HepG2 (cell line): ENCODE measurements at places on chromosomes 11 and 22. TPM values are rescaled to one million over a fixed set of nuclear protein-coding genes. Genes with fewer than 3 reads are reported as not detected.

DNA sequence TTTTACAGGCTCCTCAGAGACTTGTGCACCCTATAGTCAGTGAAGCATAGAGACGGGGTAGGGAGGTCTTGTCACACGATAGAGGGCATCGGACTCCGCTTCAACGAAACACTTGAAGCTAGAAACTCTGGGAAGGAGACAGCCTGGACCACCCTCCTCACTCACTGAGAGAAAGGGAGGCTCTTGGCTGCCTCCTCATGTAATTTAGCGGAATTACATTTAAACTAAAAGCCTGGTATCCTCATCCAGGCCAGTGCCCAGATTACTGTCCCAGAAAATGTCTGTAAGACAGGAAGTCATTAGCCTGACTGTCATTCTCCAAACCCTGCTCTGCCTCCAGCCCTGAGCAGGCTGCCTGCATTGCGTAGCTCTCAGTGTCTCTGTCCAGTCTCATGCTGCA is 36.0 kb downstream of the TTLL1 start:
- no peak overlapping the region for H3K4me3 ChIP-seq
- H3K27me3 ChIP-seq: no peaks in the 10 kb centered on the region
- H3K36me3 ChIP-seq: no peaks in the 10 kb centered on the region
- peaks cover 21% of the 10 kb centered on the region for H3K4me1 ChIP-seq
- DNase-seq: no peak

CBY1 gene
- total RNA-seq: 19.7 and 28.8 TPM in 2 replicates

- DNase-seq: no peak
- no peak overlapping the region for H3K4me3 ChIP-seq
- H3K27ac ChIP-seq: no peak overlapping the region
- H3K36me3 ChIP-seq: no peaks in the 10 kb centered on the region
- no peaks in the 10 kb centered on the region for H3K27me3 ChIP-seq
Measured at GRCh38 chr11:92050305-92050704, 174.3 kb upstream of the FAT3 start.

GRCh38 chr11:65132238-65132987 is 1.9 kb downstream of the SYVN1 start:
- H3K4me1 ChIP-seq: peaks cover 25% of the 10 kb centered on the region
- H3K4me3 ChIP-seq: 0 out of 2 replicates have a peak overlapping the region, but pooled peaks have one; percentile 85
- H3K36me3 ChIP-seq: peaks cover 34% of the 10 kb centered on the region
- no peaks in the 10 kb centered on the region; the same call in 2 of the 3 replicates for H3K27me3 ChIP-seq

DNA sequence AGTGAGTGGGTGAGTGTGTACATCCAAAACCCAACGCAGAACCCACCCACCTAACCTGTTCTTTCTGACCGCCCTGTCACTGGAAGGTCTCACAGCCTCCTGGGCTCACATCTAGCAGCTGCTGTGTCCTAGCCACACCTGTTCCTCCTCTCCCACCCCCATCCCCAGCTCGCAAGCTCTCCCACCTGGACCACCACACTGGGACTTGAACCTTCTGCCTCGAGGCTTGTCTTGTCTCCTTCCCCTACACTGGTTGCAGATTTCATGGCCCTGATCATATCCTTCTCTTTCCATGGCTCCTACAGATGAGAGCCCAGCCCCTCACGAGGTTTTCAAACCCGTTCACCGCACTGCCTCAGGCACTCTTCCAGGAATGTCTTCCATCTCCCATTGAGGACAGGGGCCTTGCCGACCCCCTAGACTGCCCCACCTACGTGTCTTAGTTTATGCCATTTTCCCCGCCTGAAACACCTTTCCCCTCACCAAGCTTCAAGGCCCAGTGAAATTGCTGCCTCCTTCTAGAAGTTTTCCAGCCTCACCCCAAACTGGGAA is 6.7 kb downstream of the IFITM10 start:
- no peaks in the 10 kb centered on the region for H3K4me1 ChIP-seq
- peaks cover 3% of the 10 kb centered on the region; the same call in 1 of the 2 replicates for H3K27me3 ChIP-seq
- no peak overlapping the region for H3K4me3 ChIP-seq
- H3K36me3 ChIP-seq: no peaks in the 10 kb centered on the region

GRCh38 chr22:37209140-37209845 is 3.0 kb downstream of the SSTR3 start:
- DNase-seq: no peak
- peaks cover 24% of the 10 kb centered on the region; the same call in 2 of the 3 replicates for H3K27me3 ChIP-seq
- H3K4me1 ChIP-seq: peaks cover 28% of the 10 kb centered on the region

PATE4 gene
- total RNA-seq: not detected in 2 replicates

DNA sequence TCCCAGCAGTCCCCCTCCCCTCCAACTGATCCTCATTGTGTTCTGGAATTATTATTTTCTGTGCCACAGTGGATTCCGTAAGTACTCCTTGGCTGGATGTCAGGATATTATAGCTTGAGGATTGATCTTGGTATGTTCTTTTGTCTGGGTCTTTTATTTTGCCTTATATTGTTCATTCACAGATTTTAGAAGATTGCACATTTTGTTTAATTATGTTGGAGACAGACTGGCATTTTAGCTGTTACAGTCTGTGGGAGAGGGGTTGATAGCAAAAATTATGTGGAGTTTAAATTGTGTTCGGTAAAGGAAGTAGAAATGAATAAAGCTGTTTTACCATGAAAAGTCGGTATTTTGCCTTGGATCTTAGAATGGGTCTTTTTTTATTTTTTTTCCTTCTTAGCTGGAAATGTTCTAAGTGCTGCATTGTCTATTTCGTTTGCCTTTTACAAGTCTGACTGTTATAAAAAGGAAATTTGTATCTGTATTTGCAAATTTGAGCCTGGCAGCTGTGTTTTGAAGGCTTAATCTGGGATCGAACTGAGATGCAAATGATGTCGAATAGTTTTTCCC is 141.9 kb upstream of the TTC12 start:
- no peak for DNase-seq
- H3K27me3 ChIP-seq: peaks cover 6% of the 10 kb centered on the region; the same call in 1 of the 3 replicates
- H3K4me3 ChIP-seq: no peak overlapping the region
- H3K36me3 ChIP-seq: no peaks in the 10 kb centered on the region

GRCh38 chr11:132999516-132999915 is 532.8 kb downstream of the OPCML start:
- H3K4me1 ChIP-seq: no peaks in the 10 kb centered on the region
- H3K36me3 ChIP-seq: no peaks in the 10 kb centered on the region
- no peaks in the 10 kb centered on the region for H3K27me3 ChIP-seq
- no peak overlapping the region for H3K4me3 ChIP-seq
- DNase-seq: no peak

DNA sequence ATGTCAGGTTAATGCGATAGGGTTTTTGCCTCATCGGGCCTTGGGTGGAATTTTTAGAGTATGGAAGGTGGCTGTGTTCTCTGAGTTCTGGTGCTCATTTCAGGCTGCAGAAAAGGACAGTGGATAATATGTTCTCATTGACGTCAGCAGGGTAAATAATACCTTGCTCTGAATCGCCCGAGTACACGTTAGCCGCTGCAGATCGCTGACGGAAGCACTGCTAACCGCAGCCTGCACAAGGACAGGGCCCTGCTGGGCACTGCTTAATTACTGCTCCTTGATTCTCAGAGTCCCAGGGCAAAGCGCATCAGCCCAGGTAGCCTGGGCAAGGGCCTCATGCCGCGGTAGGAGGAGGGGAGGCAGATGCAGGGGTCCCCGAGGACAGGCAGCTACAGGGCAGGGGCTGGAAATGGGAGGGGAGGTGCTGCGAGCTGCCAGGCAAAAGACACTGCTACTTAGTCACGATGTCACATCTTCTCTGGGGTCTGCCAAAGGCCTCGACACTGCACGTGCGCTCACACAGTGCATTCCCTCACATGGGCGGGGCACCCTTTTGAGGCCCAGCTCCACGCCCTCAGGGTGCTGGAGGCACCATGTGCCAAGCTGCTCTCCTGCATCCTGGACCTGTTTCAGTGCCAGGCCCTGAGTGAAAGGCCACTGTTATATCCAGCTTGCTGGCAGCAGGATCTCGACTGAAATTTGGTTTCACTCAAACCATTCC is 35.2 kb downstream of the PPP2R1B start:
- no peak overlapping the region for H3K4me3 ChIP-seq
- peaks cover 15% of the 10 kb centered on the region for H3K4me1 ChIP-seq
- H3K27me3 ChIP-seq: no peaks in the 10 kb centered on the region
- no peak overlapping the region for H3K27ac ChIP-seq

- peaks cover 10% of the 10 kb centered on the region; the same call in 1 of the 3 replicates for H3K27me3 ChIP-seq
- no peak for DNase-seq
- no peak overlapping the region for H3K4me3 ChIP-seq
- H3K36me3 ChIP-seq: no peaks in the 10 kb centered on the region
Measured at GRCh38 chr11:78809931-78810541, 235.4 kb upstream of the NARS2 start.

DNA sequence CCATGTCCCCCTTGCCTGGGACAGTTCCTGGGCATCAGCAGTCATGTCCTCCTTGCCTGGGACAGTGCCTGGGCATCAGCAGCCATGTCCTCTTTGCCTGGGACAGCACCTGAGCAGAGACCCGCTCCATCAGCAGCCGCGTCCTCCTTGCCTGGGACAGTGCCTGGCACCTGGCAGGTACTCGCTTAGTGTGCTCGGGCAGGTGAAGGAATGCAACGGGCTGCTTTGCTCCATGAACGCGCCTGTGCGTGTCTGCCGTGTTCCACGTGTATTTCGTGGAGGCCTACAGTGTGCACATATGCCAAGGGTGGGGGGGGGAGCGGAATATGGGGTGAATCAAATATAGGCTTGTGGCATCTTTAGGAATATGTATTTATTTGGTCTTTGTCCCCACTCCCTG is 1490.7 kb downstream of the TBC1D22A start:
- peaks cover 7% of the 10 kb centered on the region for H3K27me3 ChIP-seq
- no peak for DNase-seq
- H3K4me3 ChIP-seq: no peak overlapping the region

- no peaks in the 10 kb centered on the region for H3K36me3 ChIP-seq
- H3K4me1 ChIP-seq: no peaks in the 10 kb centered on the region
- no peak overlapping the region for H3K27ac ChIP-seq
- H3K27me3 ChIP-seq: no peaks in the 10 kb centered on the region
- no peak overlapping the region for H3K4me3 ChIP-seq
- DNase-seq: peak; percentile 21
Measured at GRCh38 chr11:80155412-80156017, 714.7 kb upstream of the TENM4 start.

DNA sequence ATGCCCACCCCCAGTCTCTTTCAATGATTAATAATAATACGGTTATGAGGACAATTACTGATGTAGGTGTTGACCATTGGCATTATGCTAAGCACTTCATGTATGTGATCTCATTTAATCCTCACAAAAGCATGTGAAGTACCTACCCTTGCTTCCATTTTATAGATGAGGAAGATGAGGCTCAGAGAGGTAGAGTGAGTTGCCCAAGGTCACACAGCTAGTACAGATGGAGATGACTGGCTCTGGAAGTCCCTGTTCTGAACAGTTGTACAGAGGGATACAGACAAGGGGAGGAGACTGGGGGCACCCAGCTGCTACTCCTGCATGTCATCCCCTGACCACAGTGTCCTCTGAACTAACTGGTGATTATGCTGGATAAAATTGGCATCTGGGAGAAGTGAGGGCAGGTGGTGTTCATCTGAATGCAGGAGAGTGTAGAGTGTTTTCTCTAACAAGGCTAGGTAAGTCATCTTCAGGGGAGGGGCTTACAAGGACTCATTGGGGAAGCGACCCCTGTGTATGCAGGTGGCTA is 43.2 kb downstream of the KIAA1671 start:
- no peak for DNase-seq
- H3K27ac ChIP-seq: no peak overlapping the region
- H3K36me3 ChIP-seq: no peaks in the 10 kb centered on the region
- peaks cover 19% of the 10 kb centered on the region for H3K4me1 ChIP-seq

GRCh38 chr11:12800871-12801270 is 126.7 kb downstream of the TEAD1 start:
- H3K27me3 ChIP-seq: no peaks in the 10 kb centered on the region
- H3K27ac ChIP-seq: peak overlapping the region; percentile 96
- no peak overlapping the region for H3K4me3 ChIP-seq

COMMD9 gene
- 76.7 and 103 TPM in 2 replicates for total RNA-seq

DNA sequence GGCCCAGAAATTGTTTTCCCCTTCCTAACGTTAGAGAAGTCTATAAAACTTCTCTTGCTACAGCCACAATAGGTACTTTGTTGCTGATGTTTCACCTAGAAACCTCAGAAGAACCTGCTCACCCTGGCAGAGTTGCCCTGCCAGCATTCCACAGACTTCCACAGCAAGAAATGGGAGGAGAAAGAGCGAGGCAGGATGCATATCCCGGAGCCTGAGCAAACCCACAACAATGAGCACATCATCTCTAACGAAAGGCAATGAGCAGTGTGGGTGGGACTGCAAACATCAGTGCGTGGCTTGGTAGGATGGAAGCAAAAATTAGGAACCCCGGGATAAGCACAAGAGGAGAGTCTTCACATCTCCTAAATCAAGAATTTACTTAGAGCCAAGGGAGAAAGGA is 892.3 kb downstream of the OPCML start:
- no peak for DNase-seq
- H3K4me1 ChIP-seq: no peaks in the 10 kb centered on the region
- H3K4me3 ChIP-seq: no peak overlapping the region
- no peak overlapping the region for H3K27ac ChIP-seq
- H3K27me3 ChIP-seq: no peaks in the 10 kb centered on the region

DNA sequence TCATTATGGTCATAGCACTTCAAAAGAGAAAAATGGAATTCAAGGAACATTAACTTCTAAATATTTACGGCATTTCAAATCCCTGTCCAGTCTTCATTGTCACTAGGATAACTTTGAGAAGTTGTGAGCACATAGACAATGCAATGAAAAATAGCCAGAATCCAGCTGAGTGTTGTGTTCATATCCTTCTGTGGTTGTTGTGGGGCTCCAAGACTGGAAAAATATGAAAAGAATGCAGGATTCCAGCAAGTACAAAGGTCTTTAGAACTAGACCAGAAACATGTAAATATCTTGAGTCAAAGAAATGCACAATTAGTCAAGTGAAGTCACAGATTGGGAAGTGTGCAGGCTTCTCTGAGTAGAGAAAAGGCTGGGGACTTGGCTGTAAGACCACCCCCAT is 68.7 kb downstream of the WT1 start:
- H3K4me1 ChIP-seq: peaks cover 9% of the 10 kb centered on the region
- H3K27ac ChIP-seq: no peak overlapping the region
- H3K36me3 ChIP-seq: no peaks in the 10 kb centered on the region
- no peak for DNase-seq

GRCh38 chr22:47439643-47440265 is 677.3 kb downstream of the TBC1D22A start:
- H3K4me3 ChIP-seq: no peak overlapping the region
- no peaks in the 10 kb centered on the region for H3K36me3 ChIP-seq
- peaks cover 23% of the 10 kb centered on the region; the same call in 2 of the 3 replicates for H3K27me3 ChIP-seq
- no peak for DNase-seq
- H3K4me1 ChIP-seq: no peaks in the 10 kb centered on the region

GRCh38 chr22:47000888-47001287 is 238.4 kb downstream of the TBC1D22A start:
- no peaks in the 10 kb centered on the region for H3K4me1 ChIP-seq
- H3K36me3 ChIP-seq: peaks cover 35% of the 10 kb centered on the region; the same call in 2 of the 3 replicates
- no peaks in the 10 kb centered on the region for H3K27me3 ChIP-seq
- H3K4me3 ChIP-seq: no peak overlapping the region

EXPH5 gene
- total RNA-seq: 0.02 and 0.15 TPM in 2 replicates

DNA sequence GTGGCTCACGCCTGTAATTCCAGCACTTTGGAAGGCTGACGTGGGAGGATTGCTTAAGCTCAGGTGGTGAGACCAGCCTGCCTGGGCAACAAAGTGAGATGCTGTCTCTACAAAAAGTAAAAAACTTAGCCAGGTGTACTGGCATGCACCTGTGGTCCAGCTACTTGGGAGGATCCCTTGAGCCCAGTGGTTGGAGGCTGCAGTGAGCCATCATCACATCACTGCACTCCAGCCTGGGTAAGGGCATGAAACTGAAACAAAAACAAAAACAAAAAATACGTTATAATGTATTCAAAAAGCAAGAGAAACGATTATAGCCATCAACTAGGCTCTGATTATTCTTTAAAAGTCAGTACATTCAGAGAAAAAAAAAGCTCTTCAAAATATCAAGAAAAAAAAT is 62.5 kb downstream of the TCF20 start:
- H3K27me3 ChIP-seq: no peaks in the 10 kb centered on the region
- H3K4me3 ChIP-seq: no peak overlapping the region
- no peak for DNase-seq
- no peak overlapping the region for H3K27ac ChIP-seq

RFPL2 gene
- not detected in 2 replicates for total RNA-seq
